Stimulated activated CD8-positive, alpha-beta memory T cell treated with anti-CD3 and anti-CD28 coated beads, Interleukin-4, amount 100 ng/mL, for 1 hour (primary cell): ENCODE measurements at places on chromosomes 6 and 20.
A peak's percentile ranks its signal among the peaks of the same experiment; 100 is the strongest.

GRCh38 chr6:104240865-104241264 lies 618.9 kb downstream of the HACE1 start:
- no peak for DNase-seq

- DNase-seq = no peak
These were observed 159.3 kb downstream of the CD83 start for GRCh38 chr6:14276667-14277404.

DNA sequence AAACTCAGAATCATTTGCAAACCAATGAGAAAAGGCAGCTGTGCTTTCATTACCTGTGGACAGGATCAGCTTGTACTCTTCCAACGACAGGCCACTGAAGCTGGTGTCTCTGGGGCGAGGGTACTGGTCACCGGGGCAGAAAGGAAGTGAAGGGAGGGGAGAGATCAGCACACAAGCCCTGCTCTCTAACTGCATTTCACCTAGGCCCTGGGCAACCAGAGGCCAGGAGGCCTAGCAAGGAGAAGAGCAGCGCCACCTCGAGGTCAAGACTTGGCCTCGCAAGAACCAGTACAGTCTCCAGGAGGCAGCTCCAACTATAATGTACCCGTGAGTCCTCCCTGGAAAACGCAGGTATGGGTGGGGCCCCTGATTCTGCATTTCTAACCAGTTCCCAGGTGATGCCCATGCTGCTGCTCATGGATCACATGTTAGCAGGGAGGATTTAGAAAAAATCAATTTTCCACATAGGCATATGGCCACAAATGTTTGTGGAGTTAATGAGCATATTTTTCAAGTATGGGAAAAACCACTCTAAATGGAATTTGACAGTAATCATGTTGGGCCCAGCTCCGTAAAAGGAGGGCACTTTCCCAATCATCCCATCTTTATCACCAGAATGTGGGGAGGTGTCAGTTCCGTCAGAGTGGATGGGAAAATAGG lies 11.0 kb downstream of the UQCC2 start:
- DNase-seq = peak; percentile 59

- no peak for DNase-seq
These were observed 12.0 kb upstream of the LAMA4 start for GRCh38 chr6:112266331-112266730.

DNA sequence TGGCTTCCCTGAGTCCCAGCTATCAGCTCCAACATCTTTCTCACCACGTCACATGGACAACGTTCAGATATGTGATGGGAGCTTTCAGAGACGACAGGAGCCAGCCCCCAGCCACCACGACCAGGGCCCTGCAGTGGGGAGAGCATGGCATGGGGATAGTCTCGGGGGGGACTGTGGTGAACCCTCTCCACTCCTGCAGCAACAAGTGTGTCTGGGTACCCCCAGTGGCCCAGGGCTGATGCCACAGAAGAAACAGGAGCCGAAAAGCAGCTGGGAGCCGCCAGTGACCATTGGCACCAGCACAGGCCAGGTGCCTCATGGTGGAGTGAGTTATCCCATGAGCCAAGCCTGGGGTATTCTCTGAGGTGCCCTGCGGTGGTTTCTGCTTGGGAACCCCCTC lies 339.7 kb downstream of the TAF4 start:
- no peak for DNase-seq

GRCh38 chr20:3360752-3361151 lies 46.7 kb downstream of the DNAAF9 start:
- no peak for DNase-seq

DNA sequence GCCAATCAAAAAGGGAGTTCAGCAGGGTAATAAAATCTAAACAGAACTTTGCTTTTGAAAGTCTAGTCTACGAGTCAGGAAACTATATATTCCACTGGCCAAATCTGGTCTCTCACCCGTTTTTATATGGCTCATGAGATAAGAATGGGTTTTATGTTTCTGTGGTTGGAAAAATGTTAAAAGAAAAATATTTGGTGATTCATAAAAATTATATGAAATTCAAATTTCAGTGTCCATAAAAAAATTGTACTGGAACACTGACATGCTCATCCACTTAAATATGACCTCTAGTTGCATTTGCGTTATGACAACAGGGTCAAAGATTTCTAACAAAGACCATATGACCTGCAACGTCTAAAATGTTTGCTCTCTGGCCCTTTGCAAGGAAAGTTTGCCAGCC lies 22.3 kb upstream of the LAMP5 start:
- DNase-seq = no peak

DNA sequence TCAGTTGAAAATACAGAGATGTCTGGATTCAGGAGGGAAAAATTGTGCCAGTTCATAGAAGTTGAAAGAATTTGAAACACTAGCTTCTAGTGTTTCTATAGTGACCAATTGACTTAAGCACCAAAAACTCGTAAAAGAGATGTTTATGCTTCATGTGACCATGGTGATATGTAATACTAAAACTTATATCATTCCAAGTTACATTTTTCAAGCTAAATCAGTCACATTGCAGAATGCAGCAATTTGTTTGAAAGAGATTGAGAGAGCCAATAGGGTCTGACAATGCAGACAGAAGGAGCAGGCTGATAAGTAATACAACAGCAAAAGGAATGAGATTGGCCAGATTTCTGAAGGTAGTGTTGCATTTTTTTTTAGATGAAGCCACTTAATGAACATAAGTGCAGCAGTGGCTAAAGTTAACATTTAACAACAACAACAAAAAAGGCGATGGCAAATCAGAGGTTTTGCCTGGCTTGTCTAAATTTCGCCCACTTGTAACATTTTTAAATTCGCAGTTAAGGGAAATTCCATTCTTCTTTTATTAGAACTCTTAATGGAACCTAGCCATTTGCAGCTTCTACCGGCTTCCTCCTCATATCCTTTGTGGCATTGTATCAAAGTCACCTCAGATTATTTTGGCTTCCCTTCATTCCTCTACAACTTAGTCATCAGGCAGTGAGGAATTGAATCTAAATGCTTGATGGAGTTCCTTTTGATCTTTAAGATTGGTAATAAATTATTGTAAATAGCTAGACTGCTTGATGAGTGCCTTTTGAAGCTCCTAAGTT lies 484.0 kb upstream of the SOX4 start:
- DNase-seq = no peak
